ENCODE measurements at places on chromosomes 7 and 10.
A peak's percentile ranks its signal among the peaks of the same experiment; 100 is the strongest.

GRCh38 chr7:74222851-74223710 is 13.3 kb downstream of the LAT2 start:
- DNase-seq, result no peak

DNA sequence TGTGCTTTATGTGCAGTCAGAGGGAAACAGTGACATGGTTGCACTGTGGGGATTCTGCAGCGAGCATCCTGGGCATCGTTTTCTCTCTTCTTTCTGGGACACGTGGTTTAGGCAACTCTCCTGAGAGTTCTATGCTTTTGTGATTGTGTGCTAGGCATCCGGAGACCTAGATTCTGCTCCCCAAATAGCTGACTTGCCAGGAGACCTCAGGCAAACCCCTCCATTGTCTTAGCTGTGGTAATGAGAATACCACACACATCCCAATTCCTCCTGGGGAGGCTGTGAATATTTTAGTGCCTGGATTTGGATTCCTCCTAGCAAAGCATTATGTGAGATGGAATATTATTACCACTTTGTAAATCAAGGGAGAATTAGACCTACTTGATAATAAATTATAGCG is 611.9 kb upstream of the C7orf33 start:
- no peak for DNase-seq

DNA sequence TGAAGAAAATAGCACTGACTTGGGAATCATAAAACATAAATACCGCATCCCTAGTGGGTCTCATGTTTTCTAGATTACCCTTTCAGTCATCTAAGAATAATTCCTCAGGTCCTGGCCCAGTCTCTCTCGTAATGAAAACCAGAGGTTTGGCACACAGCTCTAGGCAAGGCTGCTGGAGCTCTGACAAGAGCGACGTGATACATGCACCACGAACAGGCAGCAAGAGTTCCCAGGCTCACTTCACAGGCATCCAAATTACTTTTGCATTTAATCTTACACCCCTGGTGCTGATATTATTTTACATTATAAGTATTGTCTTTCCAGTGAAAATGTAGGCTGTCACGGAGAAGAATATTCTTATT is 105.2 kb downstream of the THSD7A start:
- no peak for DNase-seq

- DNase-seq, result no peak
Measured at GRCh38 chr7:149071641-149072437, 18.7 kb downstream of the ZNF786 start.

DNA sequence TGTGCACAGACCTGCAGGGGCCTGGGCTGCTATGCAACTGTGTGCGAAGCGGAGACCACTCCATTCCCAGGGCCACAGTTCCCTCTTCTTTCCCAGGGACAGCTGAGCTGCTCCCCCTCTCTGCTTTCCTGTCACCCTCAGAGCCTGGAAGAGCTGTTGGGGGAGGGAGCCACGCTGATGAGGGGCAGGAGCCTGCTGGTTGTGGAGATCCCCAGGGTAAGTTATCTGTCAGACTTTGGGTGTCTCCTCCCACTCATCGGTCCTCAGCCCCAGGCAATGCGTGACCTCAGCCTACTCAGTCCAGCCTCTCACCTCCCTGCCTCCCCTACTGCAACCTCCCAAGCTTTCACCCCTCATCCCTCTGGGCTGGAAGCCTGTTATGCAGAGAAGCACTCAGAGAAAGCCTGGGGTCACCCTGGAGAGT is 53.5 kb downstream of the ZNF467 start:
- no peak for DNase-seq

- no peak for DNase-seq
Measured at GRCh38 chr10:104993085-104993484, 352.0 kb downstream of the SORCS3 start.

DNA sequence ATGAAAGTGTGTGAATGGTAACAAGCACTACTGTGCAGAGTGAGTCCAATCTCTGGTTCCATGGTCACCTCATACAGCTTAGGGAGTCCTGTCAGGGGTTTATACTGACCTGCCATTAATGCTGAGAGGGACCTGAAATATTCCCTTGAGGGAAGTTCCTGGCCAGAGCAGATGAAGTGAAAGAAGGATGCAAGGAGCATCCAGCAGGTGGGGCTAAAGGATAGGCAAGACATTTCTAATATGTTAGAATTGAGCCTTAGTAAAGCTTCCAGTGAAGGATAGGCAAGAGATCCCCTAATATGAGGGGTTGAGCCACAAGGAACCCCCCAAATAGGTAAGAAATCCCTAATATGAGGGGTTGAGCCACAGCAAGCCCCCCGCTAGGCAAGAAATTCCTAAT is 25.5 kb upstream of the FAM221A start:
- DNase-seq, result no peak

DNA sequence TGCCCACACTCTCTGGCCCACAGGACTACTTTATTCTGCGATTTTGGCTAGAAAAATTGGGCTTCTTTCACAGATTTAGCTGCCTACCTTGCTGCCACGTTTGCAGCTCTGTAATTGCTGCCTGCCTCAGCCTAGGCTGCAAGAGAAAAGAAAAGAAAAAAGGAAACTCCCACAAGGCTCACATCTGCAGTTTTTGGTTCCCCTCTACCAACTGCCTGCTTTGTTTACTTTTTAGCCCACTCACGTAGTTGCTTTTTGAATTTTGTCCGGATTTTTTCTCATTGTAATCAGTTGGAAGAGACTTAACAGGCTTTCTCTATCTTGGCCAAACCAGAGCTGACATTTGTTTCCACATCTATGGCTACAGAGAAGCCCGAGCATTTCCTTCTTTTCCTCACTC is 24.3 kb downstream of the SUN3 start:
- DNase-seq, result no peak

- no peak for DNase-seq
Measured at GRCh38 chr10:71978476-71978875, 14.3 kb downstream of the CHST3 start.

DNA sequence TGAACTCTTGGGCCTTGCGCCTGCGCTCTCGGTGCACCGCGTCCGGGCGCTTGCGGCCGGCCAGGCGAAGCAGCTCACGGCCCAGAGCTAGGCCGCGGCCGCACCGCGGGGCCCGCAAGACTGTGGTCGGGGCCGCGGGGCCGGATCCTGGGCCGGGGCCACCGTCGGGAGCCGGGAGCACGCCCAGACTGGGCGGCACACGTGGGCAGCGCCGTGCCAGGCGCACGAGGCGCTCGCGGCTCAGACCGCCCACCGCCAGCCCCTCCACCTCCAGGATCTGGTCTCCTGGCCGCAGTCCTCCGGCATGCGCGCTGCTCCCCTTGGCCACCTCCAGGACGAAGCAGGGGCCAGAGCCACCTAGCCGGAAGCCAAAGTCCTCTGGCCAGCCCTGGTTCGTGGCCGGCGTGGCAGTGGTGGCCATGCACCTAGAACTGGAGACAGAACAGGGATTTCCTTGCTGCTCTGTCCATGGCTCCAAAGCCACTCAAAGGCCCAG is at the start of gene GRID2IP:
TSS of gene GRID2IP (minus strand) at position 446 of the 496 bp plus-strand sequence. CDS start at position 421, 25 bp downstream.
- no peak for DNase-seq

DNA sequence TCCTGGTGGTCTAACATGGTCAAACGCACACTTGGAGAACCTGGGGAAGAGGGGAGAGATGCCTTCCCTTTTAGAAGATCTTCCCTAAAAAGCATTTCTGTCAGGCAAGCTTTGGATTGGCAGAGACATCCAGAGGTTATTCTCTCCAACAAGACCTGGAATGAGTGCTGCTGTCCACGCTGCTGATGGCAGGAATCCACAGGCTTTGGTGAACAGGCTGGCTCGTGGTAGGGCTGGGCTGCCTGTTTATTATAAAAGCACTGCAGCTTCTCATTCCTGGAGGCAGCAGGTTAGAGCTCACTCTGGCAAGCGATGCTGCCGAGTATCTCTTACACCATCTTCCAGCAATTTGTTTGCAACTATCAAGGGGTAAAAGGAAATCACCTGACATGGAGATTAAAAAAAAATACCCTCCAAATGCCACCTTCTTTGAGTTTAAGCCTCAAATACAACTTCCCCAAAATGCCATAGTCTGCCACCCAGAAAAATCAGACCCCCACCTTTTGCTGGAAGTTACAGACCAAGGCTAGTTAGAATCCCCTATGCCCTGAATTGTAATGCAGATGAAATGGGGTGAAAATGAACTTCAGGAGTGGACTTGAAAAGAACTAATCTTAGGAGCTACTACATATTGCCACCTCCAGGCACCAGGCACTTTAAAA is 152.1 kb upstream of the KMT2E start:
- no peak for DNase-seq

DNA sequence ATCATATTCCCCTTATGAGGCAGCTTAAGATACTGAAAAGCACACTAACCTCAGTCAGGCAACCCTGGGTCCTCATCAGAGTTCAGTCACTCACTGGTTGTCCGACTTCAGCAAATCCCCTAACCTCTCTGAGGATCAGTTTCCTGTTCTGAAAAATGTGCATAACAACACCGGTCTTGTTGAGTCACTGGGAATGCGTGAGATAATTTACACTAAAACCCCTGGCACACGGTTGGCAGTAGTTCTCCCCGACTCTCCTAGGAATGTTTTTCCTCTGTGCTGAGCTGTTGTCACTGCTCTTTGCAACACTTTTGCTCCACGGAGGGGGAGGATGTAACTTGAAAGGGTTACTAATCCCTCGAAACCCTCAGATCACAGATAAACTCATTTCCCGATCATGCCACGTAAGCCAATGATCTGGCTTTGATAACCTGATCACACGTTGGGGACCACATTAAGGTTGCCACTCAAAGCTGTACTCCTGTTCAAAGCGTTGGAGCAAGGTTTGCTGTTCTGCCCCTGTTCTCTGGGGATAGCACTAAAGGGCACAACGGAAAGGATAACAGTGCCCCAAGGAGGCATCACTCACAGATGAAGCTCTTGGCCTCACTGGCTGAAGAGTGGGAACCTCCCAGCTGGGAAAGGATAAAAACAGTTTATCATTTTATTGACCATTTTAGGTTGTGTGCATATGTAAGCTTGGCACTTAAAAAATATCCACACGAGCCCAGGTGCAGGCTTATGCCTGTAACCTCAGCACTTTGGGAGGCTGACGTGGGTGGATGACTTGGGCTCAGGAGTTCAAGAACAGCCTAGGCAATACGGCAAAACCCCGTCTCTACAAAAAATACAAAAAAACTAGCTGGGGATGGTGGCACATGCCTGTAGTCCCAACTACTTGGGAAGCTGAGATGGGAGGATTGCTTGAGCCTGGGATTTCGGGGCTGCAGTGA is 5.0 kb upstream of the RBM17 start:
- DNase-seq, result no peak

DNA sequence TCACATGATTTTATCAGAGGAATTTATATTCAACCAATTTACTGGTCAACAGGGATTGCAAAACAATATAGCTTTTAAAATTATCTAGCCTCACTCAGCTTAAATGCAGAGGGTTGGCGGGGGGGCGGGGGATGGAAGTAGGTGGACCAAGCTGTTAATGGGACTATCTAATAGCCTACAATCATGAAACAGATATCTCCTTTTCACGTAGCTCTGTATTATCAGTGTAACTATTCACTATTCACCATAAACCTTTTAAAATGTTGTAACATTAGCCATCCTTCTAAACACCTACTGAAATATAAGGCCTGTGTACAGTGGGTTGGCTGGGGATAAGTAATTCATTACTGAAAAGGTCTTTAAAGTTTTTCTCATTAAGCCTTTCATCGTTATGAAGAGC is 56.2 kb downstream of the MINDY3 start:
- DNase-seq, result no peak

- DNase-seq, result no peak
Measured at GRCh38 chr10:924524-924859, 7.0 kb downstream of the LARP4B start.

- DNase-seq, result no peak
Measured at GRCh38 chr10:24215603-24216002, 6.7 kb downstream of the KIAA1217 start.

- no peak for DNase-seq
Measured at GRCh38 chr10:1187151-1187854, 131.1 kb downstream of the WDR37 start.

DNA sequence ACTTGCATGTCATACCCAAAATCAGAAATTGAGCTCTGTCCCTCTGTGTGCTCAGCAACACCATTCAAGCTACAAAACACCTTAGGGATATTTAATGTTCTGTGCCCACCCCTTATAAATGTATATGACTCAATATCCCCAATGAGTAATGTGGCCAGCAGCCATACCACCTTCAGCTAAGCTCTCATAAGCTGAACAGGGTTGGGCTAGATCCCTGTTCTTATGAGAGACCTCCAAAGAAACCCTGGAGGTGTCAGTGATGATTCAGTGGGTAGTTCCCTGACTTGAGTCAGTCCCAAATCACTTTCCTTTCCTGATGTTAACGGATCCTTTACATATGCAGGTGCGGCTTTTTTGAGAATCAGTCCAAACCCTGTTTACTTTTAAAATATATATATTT is 253.8 kb downstream of the CREB5 start:
- DNase-seq, result no peak

- DNase-seq, result no peak
Measured at GRCh38 chr7:159091041-159091440, 53.6 kb downstream of the VIPR2 start.

- DNase-seq, result no peak
Measured at GRCh38 chr10:6843481-6843881, 263.4 kb upstream of the PRKCQ start.

GRCh38 chr10:32459051-32459698 is 13.2 kb downstream of the CCDC7 start:
- no peak for DNase-seq

- DNase-seq, result peak; percentile 83
Measured at GRCh38 chr10:88932539-88933256, 19.9 kb downstream of the ACTA2 start.
